ENCODE measurements at places on chromosomes 7 and 10.

- DNase-seq = no peak
- H3K27me3 ChIP-seq = no peaks in the 10 kb centered on the region
- no peaks in the 10 kb centered on the region for H3K36me3 ChIP-seq
These were observed 200.1 kb downstream of the PTPRN2 start for GRCh38 chr7:158387546-158387891.

GRCh38 chr7:11404355-11404754, 427.6 kb downstream of the THSD7A start:
- no peak for DNase-seq
- no peaks in the 10 kb centered on the region for H3K36me3 ChIP-seq
- H3K27ac ChIP-seq = no peak overlapping the region
- H3K27me3 ChIP-seq = no peaks in the 10 kb centered on the region

DNA sequence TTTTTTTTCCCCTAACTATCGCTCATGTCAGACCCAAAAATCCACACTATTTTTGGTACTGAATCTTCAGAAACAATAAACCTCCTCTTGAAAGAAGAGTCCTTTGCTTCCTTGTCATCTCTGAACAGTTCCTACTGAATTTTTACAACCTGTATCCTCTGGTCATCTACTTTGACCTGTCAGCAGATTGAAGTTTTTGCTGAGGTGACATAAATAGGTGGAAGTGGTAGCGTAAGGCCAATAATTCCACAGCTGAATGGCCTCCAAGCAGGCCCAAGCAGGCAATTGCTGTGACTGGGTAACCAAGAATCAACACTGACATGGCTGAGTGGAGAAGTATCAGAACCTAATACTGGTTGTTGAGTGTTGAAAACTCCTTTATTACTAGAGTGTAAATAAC, 117.4 kb upstream of the MAGI2 start:
- H3K36me3 ChIP-seq = no peaks in the 10 kb centered on the region
- DNase-seq = no peak

DNA sequence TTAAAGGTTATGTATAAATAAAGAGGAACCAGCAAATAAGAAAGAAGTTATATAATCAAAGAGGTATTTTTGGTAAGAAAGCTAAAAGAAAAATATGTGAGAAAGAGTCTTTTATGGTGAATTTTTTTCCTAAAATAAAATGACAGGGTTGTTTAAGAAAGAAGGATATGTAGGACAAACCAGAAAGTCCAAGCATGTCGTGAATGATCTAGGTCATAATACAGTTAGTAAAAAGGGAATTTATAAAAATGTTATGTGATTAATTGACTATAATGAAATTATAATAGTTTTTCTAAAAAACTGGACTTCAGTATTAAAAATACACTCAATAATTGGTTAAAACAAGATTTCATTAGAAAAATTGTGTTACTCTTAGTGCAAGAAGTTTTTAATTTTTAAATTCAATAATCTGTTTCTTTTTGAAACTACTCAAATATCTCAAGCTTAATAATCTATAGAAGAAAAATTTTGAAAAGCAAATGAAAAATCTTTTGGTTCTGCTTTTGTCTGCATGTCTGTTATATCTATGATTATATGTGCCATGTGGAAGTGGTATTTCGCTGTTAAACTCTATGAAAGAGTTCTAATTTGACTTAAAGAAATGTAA, 23.3 kb downstream of the AVL9 start:
- no peak overlapping the region for H3K4me3 ChIP-seq
- H3K27ac ChIP-seq = no peak overlapping the region
- peak; percentile 77 for DNase-seq
- peaks cover 10% of the 10 kb centered on the region for H3K4me1 ChIP-seq

- H3K4me1 ChIP-seq = peaks cover 13% of the 10 kb centered on the region
- peak overlapping the region; percentile 26 for H3K27ac ChIP-seq
- no peaks in the 10 kb centered on the region for H3K27me3 ChIP-seq
- DNase-seq = peak; percentile 86
- H3K4me3 ChIP-seq = no peak overlapping the region
- no peaks in the 10 kb centered on the region for H3K36me3 ChIP-seq
These were observed 1177.6 kb upstream of the C7orf33 start for GRCh38 chr7:147412782-147413556.

DNA sequence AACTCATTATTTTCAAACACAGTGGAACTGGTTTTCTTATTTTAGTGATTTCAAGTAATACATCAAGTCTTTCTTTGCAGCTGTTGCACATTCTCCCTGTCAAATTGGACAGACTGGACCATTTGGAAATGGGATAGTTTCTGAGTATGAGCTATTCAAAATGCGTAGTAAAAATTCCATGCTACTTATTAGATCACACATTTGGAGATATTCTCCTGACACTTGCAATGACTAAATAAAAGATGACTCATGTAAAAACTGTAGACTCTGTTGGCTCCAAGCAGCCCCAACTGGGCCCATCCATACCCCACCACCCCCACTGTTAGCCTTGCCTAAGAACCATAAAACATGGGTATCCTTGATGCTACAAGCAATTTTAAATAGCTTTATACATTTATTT, 25.9 kb upstream of the BICC1 start:
- H3K27me3 ChIP-seq = no peaks in the 10 kb centered on the region
- no peak overlapping the region for H3K27ac ChIP-seq
- no peak overlapping the region for H3K4me3 ChIP-seq
- no peaks in the 10 kb centered on the region for H3K4me1 ChIP-seq

GRCh38 chr7:21898265-21898930, 47.3 kb downstream of the CDCA7L start:
- H3K4me1 ChIP-seq = no peaks in the 10 kb centered on the region
- no peak overlapping the region for H3K4me3 ChIP-seq
- DNase-seq = no peak
- H3K36me3 ChIP-seq = peaks cover 4% of the 10 kb centered on the region

- no peak overlapping the region for H3K4me3 ChIP-seq
- no peaks in the 10 kb centered on the region for H3K27me3 ChIP-seq
- no peak overlapping the region for H3K27ac ChIP-seq
These were observed 31.5 kb downstream of the PIK3AP1 start for GRCh38 chr10:96688789-96689188.

DNA sequence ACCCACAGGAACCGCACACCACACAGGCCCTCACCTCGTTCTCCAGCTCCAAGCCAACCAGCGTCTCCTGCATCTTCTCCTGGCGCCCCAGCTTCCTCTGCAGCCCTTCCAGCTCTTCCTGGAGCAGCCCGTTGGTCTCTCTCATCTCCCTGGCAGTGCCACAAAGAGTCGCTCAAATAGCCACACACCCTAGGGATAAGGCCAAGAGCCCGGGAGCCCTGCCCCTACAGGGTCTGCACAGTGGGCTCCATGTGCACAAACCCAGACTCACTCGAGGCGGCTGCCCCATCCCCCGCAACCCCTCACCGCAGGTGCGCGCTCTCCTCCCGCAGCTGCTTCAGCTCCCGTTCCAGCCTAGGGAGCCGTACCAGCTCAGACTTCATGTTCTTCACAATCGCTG, 16.9 kb downstream of the MAD1L1 start:
- H3K4me3 ChIP-seq = no peak overlapping the region
- H3K27me3 ChIP-seq = no peaks in the 10 kb centered on the region
- peaks cover 19% of the 10 kb centered on the region for H3K36me3 ChIP-seq
- H3K27ac ChIP-seq = no peak overlapping the region
- H3K4me1 ChIP-seq = no peaks in the 10 kb centered on the region
- no peak for DNase-seq

GRCh38 chr7:41787651-41788350, 84.9 kb upstream of the INHBA start:
- H3K27me3 ChIP-seq = no peaks in the 10 kb centered on the region
- no peak overlapping the region for H3K27ac ChIP-seq
- DNase-seq = no peak
- H3K36me3 ChIP-seq = no peaks in the 10 kb centered on the region
- no peak overlapping the region for H3K4me3 ChIP-seq

DNA sequence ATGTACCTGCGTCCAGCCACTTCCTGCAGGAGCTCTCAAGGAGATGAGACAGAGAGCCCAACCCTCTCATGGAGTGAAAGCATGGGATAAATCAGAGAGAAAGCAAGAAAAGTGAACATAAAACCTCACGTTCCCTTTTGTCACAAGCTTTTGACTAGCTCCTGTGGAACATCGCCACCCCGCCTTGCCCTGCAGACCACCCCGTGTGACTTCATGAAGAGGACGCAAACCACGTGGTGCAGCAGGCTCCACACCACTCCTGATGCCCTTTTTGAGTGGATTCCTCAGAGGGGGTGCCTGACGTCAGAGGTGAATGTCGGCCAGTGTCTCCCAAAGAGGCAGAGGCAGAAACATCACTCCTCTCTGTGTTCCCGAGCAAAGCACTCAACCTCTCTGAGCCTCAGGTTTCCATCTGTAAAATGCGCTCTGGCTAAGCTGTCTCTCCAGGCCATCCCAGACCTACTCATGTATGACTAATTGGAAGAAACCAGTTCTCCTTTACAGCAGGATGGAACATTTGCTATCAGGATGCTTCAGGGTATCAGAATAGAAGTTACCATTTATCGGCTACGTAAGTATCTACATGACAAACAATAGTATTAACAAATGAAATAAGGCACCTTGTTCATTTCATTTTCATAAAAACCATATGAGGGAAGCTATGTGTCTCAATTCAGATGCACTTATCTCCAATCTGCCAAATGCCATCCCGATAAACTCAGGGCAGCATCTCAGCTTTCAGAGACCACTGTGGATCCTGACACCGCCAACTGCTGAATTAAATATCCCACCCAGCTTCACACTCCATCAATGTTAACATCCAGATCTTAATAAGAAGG, 5.3 kb downstream of the ZNF488 start:
- H3K4me1 ChIP-seq = no peaks in the 10 kb centered on the region
- no peak overlapping the region for H3K27ac ChIP-seq
- no peak for DNase-seq
- H3K27me3 ChIP-seq = peaks cover 17% of the 10 kb centered on the region
- H3K4me3 ChIP-seq = no peak overlapping the region

DNA sequence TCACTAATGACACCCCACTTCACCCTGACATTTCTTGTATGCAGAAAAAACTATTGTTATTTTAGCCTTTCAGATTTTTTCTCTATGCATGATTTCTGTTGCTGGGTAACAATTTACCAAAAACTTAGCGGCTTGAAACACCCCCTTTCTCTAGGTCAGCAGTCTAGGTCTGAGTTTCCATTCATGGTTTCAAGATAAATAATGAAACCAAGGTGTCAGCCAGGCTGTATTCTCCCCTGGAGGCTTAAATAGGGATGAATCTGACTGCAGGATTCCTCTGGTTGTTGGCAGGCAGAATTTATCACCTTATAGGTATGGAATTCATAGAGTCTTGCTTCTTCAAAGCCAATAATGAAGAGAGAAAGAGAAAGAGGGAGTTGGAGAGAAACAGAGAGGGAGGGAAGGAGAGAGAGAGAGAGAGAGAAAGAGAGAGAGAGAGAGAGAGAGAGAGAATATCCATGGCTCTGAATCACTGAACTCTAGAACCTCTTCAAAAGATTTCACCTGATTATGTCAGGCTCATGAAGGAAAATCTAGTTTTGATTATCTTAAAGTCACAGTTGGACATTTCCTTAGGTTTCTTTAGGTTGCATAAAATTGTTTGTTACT, 1224.6 kb upstream of the LRRTM3 start:
- no peaks in the 10 kb centered on the region for H3K4me1 ChIP-seq
- H3K36me3 ChIP-seq = no peaks in the 10 kb centered on the region
- no peak overlapping the region for H3K27ac ChIP-seq
- DNase-seq = no peak
- no peak overlapping the region for H3K4me3 ChIP-seq

- H3K27ac ChIP-seq = no peak overlapping the region
These were observed 106.6 kb downstream of the ACTR3B start for GRCh38 chr7:152866125-152866524.

DNA sequence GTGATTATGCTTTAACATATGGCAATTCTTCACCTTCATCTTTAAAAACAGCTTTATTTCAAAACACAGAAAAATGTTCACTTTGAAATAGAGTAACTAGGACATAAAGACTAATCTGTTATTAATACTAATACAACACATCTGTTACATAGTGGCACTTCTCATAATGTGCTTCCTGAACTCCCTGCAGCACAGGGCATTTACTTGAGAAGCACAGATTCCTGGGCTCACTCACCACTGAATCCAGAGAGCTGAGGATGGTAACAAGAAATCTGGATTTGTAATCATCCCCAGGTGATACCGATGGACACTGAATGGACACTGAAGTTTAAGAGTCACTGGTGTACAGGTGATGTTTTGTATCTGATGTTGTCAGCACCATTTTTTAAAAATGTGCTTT, 96.1 kb downstream of the COL28A1 start:
- no peaks in the 10 kb centered on the region for H3K27me3 ChIP-seq
- no peak for DNase-seq
- no peaks in the 10 kb centered on the region for H3K36me3 ChIP-seq
- H3K4me1 ChIP-seq = peaks cover 8% of the 10 kb centered on the region
- peak overlapping the region; percentile 51 for H3K27ac ChIP-seq
- H3K4me3 ChIP-seq = no peak overlapping the region

DNA sequence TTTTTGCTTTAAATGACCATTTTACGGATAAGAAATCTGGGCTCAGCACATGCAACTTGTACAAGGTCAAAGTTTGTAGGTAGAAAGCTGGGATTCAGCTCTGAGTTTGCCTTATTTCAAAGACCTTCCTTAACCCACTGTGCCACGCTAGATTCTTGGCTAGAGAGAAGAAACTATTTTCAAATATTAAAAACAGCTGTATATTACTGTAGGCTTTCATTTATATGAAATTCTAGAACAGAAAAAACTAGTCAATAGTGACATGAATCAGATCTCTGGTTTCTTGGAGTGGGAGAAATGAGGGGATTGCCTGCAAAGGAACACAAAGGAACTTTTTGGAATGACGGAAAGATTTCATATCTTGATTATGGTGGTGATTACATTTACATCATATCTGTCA, 53.0 kb upstream of the C1GALT1 start:
- no peaks in the 10 kb centered on the region for H3K4me1 ChIP-seq
- H3K27me3 ChIP-seq = no peaks in the 10 kb centered on the region
- no peak overlapping the region for H3K27ac ChIP-seq
- H3K36me3 ChIP-seq = no peaks in the 10 kb centered on the region

GRCh38 chr7:107563081-107563774, 492 bp downstream of the COG5 start:
- DNase-seq = no peak
- H3K4me1 ChIP-seq = peaks cover 45% of the 10 kb centered on the region
- peak overlapping the region; percentile 99 for H3K27ac ChIP-seq
- H3K36me3 ChIP-seq = no peaks in the 10 kb centered on the region
- H3K27me3 ChIP-seq = no peaks in the 10 kb centered on the region

GRCh38 chr7:155997431-155998327, 185.4 kb upstream of the SHH start:
- no peak for DNase-seq
- H3K4me3 ChIP-seq = no peak overlapping the region
- no peaks in the 10 kb centered on the region for H3K27me3 ChIP-seq
- H3K27ac ChIP-seq = no peak overlapping the region
- no peaks in the 10 kb centered on the region for H3K36me3 ChIP-seq
- H3K4me1 ChIP-seq = no peaks in the 10 kb centered on the region

GRCh38 chr10:75159519-75159918, 48.1 kb downstream of the SAMD8 start:
- no peak overlapping the region for H3K27ac ChIP-seq
- no peaks in the 10 kb centered on the region for H3K4me1 ChIP-seq

Data from astrocyte (in vitro differentiated cells and primary cell).